Stimulated activated CD8-positive, alpha-beta memory T cell treated with anti-CD3 and anti-CD28 coated beads, Interleukin-4, amount 100 ng/mL, for 1 hour (primary cell): ENCODE measurements at places on chromosomes 7 and 10.

- DNase-seq = no peak
Observed at GRCh38 chr10:49562893-49563292, 24.0 kb upstream of the ERCC6 start.

- no peak for DNase-seq
Observed at GRCh38 chr7:116524609-116525297, at the start of gene CAV1. Gene CAV1, plus strand, starts transcription at chr7:116525036. Its CDS starts 27 bp downstream, at chr7:116525063.

DNA sequence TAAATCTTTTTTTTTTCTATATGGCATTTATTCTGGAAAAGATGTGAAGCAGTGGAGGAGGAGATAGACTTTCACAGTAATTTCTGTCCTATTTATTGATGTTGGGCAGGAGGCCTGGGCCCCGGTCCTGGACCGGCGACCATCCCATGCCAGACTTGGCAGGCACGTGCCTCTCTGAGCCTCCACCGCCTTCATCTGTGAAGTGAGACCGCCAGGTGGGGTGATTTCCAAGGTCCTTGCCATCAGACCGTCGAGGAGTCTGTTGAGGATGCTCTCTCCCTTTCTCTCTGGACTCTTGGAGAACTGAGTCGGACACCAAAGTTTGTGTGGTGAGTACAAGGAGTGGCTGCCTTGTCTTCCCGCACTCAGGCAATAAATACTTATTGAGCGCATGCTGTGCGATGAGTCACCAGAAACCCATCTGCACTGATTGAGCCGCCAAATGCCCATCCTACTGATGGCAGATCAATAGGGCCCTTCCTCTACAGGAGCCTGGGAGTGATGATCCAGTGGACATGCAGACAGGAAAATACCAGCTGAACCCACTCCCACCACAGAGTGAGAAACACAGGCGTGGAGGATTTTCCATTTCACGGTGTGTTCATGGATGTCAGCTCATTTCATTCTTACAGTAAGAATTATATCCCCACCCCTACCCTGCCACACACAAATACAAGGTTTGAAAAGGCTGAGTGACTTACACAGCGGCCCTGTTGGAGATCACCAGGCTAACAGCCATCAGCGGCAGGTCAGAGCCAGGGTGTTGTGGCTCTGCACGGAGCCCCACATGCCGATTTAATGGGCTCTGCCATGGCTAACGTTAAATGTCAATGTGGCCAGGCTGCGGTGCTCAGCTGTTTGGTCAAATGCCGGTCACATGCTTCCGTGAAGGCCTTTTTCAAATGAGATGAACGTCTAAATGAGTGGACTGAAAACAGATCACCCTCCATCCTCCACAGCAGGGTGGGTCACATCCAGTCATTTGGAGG lies 11.5 kb upstream of the PRKAG2 start:
- no peak for DNase-seq

DNA sequence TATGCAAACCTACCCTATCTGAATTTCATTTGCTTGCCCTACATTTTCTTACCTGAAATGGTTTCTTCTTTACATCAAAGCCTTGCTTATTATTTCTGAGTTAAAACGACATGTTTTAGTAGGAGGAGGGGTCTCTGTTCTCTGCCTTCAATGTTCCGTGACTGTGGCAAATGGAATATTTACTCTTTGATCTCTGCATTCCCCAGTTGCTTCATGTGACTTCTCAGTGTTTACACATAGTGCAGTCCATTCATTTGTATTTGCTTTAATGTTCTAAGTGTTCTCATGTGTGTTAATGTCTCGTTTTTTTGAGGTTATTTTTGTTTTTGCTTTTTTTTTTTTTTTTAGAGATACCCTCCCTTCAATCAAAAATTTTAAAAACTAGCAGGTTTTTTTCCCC lies 75.8 kb downstream of the GNAI1 start:
- DNase-seq = no peak

- DNase-seq = no peak
Observed at GRCh38 chr10:110637558-110638053, 6.5 kb upstream of the RBM20 start.

DNA sequence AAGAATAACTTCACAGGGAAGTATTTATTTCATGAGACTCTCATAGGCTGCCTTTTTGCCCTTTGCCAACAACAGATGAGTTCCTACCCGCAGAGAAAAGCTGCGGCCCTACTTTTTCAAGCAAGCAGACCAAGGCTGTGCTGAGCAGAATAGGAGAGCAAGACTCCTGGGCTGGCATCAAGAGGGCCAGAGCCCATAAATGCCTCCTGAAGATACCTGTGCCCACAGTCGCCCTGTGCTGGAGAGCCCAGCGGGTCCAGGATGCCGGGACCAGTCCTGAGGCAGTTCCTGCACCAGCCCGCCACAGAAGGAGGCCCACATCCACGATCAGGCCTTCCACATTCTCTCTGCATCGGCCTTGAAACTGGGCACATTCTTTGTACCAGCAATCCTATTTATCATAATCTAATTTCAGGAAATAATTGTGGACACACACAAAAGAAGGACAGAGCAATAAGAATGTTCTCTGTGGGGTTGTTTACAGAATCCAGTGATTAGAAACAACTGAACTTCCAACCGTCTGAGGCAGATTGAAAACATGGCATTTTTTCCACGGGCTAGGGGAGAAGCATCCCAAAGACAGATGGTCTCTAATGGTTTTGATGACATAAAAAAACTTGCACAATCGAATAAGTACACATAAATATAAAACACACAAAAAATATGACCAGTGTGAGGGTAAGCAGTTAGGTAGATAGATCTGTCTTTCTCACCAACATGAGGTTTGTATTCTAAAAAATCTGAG lies 95.6 kb downstream of the CPXM2 start:
- no peak for DNase-seq

DNA sequence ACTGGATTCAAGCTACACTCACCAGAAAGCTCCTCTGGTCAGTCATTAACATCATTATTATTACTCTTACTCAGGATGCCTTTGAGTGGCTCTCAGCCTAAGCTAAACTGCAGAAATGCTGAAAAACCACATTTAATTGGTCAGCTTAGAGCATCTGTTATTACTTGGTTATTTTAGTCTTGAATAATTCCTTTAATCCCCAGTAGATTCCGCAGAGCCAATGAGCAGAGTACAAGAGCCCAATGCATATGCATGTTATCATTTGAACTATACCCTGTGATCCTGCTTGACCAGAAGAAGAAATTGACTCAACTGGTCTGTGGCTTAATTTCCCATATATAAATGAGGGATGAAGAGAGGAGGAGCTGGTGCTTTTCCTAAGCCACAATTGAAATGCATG lies 417.6 kb upstream of the C7orf33 start:
- DNase-seq = no peak

GRCh38 chr7:157909370-157909769 lies 572.6 kb downstream of the DNAJB6 start:
- DNase-seq = no peak

GRCh38 chr10:712089-712488 lies 22.6 kb upstream of the DIP2C start:
- DNase-seq = no peak

- no peak for DNase-seq
Observed at GRCh38 chr10:17659365-17659764, 15.4 kb downstream of the STAM start.

DNA sequence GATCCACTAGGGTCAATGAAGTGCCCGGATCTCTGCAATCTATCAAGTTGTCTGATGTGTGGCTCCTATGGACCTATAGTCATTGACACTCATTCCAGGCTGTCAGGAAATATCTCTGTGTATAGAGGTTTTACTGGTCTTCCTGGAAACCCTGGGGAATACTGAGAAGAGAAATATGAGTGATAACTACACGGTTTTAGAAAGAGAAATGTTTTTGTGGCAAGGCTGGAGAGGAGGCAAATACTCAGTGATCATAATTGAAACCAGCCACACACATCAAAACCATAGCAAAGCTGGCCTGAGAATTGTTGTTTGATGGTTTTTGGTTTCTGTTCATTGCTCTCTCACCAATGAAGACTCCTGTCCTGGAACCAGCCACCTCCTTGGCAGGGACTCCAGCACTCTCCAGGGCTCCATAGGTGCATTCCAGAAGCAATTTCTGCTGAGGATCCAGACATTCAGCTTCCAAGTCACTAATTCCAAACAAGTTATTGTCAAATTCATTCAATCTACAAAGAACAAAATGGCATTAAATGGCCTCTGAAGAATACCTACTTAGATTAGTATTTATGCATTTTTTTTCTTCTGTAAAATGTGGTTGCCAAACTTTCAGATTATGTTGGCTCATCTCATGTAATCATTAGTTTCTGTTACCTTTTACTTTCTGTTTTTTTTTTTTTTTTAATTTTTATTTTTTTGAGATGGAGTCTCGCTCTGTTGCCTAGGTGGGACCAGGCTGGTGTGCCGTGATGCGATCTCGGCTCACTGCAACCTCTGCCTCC lies 108.6 kb upstream of the ABI1 start:
- DNase-seq = no peak

DNA sequence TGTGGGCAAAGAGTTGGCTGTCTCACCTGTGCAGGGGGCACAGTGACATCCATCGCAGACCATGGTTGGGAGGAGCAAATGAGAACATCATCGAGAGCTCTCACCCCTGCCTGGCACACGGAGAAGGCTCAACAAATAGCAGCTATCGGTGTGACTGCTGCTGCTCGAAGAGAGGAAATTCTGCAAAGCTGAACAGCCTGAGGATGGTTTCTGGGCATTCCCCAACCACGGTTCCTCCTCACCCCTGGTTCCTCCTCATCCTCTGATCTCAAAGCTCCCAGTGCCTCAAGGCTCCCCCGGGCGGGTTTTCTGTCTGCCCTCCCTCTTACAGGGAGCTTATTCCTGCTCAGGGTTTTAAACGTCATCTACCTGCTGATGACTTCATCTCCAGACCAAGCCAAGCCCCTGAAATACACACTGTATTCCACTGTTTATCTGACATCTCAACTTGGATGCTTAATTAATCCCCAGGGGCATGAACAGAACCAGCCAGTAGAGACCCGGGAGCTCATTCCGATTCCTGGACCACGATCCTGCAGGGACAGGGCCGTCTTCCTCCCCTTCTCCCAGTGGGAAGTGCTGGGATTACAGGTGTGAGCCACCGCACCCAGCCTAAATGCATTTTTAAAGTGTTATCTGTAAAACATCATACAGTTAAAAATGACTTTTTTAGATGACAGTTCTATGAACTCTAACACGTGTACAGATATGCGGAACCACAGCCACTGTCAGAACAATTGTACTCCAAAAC lies 19.5 kb upstream of the NOM1 start:
- DNase-seq = no peak
